ENCODE measurements at places on chromosomes 7 and 10.
A peak's percentile ranks its signal among the peaks of the same experiment; 100 is the strongest.

DNA sequence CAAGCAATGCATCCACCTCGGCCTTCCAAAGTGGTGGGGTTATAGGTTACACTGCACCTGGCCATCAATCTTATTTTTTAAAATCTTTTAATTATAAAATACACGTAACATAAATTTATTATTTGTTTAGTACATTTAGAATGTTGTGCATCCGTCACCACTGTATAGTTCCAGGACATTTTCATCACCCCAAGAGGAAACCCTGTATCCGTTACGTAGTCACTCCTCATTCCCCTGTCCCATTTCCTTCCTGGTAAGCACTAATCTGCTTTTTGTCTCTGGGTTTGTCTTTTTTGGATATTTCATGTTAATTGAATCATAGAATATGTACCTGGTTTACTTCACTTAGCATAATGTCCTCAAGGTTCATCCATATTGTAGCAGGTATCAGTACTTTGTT is 51.2 kb downstream of the MAPK8 start:
- DNase-seq: no peak

DNA sequence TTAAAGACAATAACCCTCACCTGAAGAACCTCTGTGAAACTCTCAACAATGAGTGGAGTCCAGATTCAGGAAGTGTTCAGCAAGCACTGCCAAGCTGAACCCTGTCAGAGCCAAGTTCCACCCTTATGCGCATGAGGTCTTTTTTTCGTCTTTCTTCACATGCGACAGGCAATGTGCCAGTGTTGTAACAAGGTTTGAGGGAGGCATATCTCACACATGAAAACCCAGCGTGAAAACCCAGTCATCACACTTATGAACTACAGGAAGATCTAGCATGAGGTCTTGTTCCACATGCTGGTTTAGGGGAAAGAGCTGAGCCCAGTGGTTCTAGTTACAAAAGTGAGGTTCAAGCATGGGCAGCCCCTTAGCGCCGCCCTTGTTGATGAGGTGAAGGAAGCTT is 49.7 kb downstream of the RABGEF1 start:
- no peak for DNase-seq

DNA sequence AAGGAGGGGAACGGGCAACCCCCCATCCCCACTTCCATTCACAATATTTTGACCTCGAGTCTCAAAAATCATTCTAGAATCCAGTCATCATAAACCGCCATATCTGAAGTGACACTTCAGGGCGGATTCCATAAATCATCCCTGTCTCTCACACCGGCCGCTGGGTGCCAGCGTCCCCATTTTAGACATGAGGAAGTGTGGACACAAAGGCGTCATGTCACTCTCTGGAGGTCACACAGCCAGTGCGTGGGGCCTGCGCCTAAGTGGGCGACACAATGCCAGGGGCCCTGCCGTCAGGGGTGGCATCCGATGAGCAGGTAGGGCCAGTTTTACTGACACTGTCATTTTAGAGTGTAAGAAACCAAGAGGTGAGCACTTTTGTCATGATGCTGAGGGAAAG is 19.5 kb downstream of the KCNH2 start:
- no peak for DNase-seq

- no peak for DNase-seq
These were observed 1.5 kb upstream of the FAM53B start for GRCh38 chr10:124745673-124746072.

GRCh38 chr10:109922358-109922975 is 844 bp downstream of the XPNPEP1 start:
- DNase-seq: no peak

DNA sequence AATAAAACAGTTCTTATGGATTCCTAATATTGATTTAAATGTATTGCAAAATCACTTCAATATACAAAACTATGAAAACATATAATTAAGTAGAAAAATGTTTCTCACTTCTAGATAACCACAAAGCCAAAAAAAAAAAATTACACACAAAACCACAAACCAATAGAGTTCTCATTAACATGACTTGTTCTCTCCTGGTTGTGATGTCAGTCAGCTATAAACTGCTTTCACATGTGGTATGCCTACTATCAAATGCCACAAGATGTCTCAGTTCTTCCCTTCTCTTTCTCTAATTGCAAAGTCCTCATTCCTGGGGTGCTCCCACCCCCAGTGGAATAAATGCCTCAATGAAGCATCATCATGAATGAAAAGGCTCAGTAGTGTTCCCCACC is 16.6 kb downstream of the GNAI1 start:
- peak; percentile 31 for DNase-seq

- peak; percentile 2 for DNase-seq
These were observed 341 bp downstream of the GOT1 start for GRCh38 chr10:99430116-99430450.
